CD4-positive, alpha-beta T cell treated with Interleukin-1 beta for 1 hour (primary cell): ENCODE measurements at places on chromosomes 6 and 20.

DNA sequence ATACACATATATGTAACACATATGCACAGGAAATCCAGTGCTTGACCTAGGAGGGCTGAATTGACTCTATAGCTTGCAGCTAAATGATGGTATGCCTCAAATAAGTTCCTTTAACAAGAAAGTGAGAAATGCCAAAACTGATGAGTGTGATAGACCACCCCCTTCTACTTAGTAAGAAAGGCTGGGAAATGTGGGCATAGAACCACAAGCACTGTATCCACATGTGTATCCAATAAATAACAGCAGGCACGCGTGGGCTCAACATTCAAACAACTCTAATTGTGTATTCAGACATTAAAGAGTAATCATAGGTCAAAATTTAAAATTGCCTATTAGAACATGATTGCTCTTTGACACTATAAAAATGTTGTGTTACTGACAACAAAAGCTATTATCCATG lies 54.1 kb downstream of the FAM83B start:
- DNase-seq: no peak

GRCh38 chr6:78867020-78867369 lies 356 bp upstream of the IRAK1BP1 start:
- DNase-seq: no peak

GRCh38 chr6:147304016-147304415 lies 99.8 kb downstream of the STXBP5 start:
- no peak for DNase-seq

DNA sequence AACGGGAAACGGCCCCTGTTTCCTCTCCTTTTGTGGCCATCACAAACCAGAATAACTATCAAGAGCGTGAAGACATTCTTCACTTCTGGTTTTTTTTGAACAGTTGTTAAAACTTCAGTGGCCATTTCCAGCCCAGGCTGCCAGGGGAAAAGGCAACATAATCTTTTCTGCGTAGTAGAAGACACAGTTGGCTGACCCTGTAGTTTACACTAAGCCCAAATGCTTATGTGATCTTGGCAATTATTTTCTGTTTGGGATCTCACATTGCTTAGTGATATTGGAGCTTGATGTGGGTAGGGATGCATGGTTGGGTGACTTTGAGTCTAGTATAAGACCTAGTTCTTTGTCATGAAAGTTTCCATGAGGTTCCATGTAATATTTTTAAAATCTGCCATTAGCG lies 449.4 kb upstream of the CDH4 start:
- no peak for DNase-seq

DNA sequence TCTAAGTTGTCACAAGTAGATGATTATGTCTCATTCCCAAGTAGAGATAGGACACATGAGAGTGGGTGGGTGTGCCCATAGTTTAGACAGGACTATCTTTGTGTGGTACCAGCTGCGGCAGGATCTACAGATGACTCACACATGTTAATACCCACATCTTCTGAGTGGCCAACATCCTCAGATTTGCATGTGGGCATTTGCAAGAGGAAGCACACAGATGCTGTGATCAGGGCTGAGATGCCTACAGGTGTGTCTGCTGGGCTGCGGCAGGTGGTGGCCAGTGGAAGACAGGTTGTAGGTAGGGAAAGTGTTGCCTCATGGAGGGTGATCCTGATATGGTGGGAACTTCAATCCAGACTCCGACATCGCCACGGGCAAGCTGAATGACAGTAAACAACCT lies 50.8 kb downstream of the UTRN start:
- peak; percentile 41 for DNase-seq

DNA sequence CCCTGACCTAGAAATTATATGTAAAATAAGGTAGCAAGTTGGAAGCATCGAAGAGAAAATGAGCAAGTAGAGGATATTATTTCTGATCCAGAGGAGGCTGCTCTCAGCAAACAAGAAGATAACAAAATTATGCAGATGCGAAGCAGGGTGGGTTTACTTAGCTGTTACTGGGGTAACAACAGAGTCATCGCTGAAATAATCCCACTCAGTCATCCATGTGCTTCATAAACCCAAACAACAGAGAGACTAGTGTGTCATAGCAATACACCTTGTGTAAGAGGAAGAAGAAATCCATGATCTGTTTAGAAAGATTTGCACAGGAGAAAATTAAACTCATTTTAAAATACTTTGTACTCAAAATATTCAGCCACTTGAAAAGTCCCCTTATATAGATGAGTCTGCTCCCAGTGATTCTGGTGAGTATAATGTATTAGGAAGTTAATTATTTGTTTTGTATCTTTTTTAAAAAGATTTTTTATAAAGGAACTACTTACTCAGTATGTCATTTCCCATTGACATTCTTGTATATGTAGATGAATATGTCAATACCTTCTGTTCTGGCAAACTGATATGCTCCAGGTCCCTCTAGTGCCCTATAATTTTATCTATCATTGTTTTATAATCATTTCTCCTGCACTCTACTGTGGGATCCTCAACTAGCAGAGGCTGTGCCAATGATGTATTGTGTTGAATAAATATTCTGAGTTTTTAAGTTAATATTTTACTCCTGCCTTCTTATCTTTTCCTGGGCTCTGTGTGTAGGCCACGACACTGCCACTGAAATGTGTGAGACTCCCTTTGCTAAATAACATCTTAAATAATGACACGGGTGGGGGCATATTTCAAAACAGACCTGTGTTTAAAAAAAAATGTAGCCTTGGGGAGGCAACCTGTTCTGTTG lies 8.6 kb upstream of the HIVEP2 start:
- no peak for DNase-seq

DNA sequence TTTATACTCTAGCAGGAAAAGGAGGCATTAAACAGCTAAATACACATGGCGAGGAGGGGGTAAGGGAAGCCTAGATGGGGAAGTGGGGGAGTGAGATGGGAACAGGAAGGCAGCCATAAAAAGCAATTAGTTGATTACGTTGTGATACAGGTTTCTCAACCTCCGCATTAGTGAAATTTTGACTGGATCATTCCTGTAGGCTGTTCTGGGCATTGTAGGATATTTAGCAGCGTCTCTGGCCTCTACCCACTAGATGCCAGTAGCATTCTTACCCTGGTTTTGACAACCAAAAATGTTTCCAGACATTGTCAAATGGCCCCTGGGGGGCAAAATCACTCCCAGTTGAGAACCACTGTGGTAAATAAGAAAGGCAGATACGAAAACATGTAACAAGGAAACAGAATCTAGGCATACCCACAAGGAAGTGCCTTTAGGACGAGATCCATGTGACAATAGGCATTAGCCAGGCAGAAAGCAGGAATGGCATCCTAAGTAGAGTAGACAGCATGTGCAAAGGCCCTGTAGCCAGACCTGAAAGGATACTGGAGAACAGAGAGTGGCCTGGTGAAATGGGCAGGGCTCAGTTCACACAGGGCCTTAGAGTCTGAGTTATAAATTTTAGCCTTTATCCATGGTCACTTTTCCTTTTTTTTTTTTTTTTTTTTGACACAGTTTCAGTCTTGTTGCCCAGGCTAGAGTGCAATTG lies 25.8 kb upstream of the PTPN1 start:
- DNase-seq: no peak

DNA sequence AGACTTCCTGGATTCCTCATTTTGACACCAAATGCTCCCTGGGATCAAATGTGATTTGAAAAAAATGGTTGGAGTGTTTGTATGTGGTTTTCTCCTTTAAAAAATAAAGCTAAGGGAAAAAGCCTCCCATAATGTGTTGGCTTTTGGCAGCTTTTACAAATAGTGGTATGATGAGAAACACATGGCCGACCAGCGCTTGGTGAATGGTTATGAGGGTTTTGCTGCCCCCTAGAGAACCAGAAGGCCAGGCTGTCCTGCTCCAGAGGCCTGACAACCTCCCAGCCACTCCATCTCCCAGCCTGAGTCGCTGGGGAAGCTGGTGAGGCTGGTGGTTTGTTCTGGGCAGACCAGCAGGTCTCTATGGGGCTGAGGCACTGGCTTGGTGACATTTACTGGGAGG lies 69.3 kb downstream of the CLIC5 start:
- no peak for DNase-seq

- DNase-seq: no peak
Observed at GRCh38 chr6:8539453-8539852, 104.1 kb upstream of the SLC35B3 start.

DNA sequence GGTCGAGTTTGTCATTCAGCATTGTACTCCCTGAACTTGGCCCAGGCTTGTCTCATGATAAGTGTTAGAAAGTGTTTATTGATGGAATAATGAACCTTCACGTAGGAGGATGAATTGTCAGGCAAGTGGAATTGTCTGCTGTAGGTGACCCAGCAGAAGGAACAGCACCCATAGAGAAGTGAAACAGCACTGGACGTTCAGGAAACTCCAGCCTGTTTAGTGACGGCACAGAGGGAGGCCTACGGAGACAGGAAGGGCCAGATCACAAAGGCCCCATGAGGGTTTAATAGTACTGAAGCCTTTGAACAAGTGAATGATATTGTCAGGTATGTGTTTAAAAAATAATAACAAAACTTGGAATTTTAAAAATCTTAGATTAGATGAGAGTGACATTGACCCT lies 2.9 kb downstream of the STX11 start:
- peak; percentile 56 for DNase-seq

GRCh38 chr6:112331306-112331705 lies 15.8 kb upstream of the RFPL4B start:
- DNase-seq: no peak

DNA sequence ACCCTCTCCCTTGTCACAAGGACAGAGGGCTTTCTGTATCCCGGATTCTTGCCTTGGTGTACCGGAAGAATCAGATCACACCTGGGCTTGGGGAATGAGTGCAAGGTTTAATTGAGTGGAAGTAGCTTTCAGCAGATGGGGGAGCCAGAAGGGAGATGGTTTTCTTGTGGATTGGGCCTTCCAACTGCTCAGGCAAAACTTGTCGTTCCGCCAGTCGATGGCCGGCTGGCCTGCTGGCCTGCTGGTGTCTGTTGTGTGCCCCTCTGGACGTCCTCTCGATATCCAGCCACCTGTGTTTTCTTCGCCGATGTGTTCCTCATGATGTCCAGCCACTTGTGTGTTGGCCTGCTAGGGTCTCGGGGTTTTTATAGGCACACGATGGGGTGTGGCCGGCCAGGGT lies 168.1 kb downstream of the CDKAL1 start:
- DNase-seq: no peak

- no peak for DNase-seq
Observed at GRCh38 chr6:121236984-121237383, 97.3 kb downstream of the TBC1D32 start.
